ENCODE measurements at places on chromosomes 4 and X. TPM values are rescaled to one million over a fixed set of nuclear protein-coding genes. Genes with fewer than 3 reads are reported as not detected.

TMEM47 gene
- 98.1 TPM for total RNA-seq

ALPK1 gene
- total RNA-seq, result 23.5 TPM

ZCCHC13 gene
- total RNA-seq, result not detected

MAGEC1 gene
- total RNA-seq, result not detected

IQCM gene
- total RNA-seq, result not detected

CLCN5 gene
- total RNA-seq, result 2.3 TPM

CCSER1 gene
- total RNA-seq, result 1.8 TPM

TRIM75 gene
- not detected for total RNA-seq

AGTR2 gene
- under 0.01 TPM for total RNA-seq

DDX3X gene
- 218 TPM for total RNA-seq

EREG gene
- 3.9 TPM for total RNA-seq

Data from sigmoid colon (tissue), 7 donors.